ENCODE measurements at places on chromosomes 6 and 20.
A peak's percentile ranks its signal among the peaks of the same experiment; 100 is the strongest.

- DNase-seq: no peak
Observed at GRCh38 chr6:130760006-130760405, 67.2 kb upstream of the SMLR1 start.

- no peak for DNase-seq
Observed at GRCh38 chr6:142765306-142765705, 179.7 kb downstream of the HIVEP2 start.

DNA sequence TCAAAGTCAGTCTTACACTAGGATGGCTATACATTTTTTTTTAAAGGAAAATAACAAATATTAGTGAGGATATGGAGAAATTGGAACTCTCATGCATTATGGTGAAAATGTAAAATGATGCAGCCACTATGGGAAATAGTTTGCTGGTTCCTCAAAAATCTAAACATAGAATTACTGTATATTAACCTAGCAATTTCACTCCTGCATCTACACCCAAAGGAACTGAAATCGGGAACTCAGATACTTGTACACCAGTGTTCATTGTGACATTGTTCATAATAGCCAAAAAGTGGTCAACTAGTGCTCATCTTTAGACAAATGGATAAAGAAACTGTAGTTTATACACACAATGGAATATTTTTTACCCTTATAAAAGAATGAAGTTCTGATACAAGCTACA, 110.7 kb downstream of the UTRN start:
- DNase-seq: no peak

- no peak for DNase-seq
Observed at GRCh38 chr6:52482903-52483670, 62.9 kb downstream of the EFHC1 start.

- no peak for DNase-seq
Observed at GRCh38 chr20:59412875-59413284, 112.5 kb downstream of the EDN3 start.

DNA sequence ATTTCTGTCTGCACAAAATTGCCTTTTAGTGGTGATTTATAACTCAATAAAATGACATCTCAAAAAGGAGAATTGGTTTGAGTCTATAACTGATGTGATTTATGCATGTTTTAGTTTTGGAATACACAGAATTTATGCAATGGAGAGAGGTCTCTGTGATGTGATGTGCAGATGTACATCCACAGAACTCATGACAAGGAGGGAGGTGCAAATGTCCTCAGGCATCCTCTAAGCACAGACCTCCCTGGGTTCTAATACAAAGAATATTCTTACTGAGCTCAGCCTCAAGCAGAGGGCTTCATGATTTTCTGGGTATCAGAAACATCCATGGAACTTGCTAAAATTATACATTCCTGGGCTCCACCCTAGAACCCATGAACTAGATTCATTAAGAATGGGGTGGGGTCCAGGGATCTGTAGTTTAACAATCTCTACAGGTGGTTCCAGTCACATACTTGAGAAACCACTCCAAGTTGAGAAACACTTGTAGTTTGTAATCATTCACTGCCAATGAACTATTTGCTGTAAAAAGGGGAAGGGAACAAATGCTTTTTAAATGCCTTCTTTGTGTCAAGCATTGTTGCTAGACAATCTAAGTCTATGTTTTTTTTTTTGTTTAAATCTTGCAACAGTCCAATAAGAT, 60.2 kb upstream of the NEDD9 start:
- no peak for DNase-seq

DNA sequence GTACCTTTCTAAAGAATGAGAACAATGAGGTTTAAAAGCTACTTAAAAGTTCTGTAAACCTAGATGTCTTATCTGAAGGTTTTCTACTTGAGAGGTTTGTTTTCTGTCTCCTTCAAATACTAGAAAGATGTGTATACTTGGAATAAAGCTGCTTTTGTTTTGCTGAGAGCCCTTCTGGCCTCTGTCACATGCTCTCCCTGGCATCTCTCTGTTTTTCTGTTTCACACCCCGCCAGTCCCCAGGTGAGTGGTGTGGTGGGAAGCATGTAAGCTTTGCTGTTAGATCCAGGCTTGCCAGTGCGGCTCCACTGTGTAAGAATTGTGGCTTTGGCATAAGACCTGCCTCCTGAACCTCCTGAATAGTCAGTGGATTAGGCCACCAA, 56.8 kb downstream of the SNX9 start:
- DNase-seq: no peak

- no peak for DNase-seq
Observed at GRCh38 chr6:166395351-166395750, 12.6 kb upstream of the MPC1 start.

- DNase-seq: no peak
Observed at GRCh38 chr6:134331256-134331655, 13.3 kb upstream of the SGK1 start.

GRCh38 chr6:28081486-28081751, 1.1 kb downstream of the ZNF165 start:
- DNase-seq: no peak

DNA sequence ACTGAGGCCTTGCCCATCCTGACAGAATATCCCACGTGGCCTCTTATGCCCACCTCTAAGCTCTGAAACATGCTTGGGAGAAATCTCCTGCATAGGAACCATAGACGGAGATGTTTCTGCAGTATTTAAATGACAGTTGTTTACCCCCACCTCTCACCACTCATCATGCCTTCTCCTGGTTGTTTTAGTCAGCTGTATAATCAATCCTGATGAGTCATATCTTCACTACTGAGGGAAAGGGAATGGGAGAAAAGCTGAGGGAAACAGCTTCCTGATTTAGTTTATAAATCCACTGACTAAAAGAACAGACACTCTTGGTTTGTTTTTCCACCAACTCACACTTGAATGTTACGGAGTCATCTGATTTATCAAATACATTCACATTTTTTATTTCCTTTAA, 113.2 kb upstream of the TENT5A start:
- no peak for DNase-seq

DNA sequence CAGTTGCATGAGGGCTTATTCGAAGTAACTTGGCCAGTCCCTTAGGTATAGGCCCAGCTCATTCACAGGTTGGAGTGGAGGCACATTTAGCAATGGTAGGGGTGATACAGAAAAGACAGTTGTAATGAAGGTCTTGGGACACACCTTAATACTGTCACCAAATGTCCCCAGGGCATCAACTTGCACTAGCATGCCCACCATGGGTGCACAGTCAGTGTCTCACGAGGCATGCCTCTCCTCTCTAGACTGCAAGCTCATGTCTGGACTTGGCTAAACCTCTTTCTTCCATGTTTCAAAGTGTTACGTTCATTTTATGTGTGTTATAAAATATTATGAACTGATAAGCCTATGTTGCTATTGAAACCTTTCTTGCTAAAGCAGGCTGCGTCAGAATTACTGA, 124.0 kb upstream of the ECI2 start:
- DNase-seq: no peak

GRCh38 chr6:73028124-73028766, 197.1 kb downstream of the KHDC1L start:
- no peak for DNase-seq

DNA sequence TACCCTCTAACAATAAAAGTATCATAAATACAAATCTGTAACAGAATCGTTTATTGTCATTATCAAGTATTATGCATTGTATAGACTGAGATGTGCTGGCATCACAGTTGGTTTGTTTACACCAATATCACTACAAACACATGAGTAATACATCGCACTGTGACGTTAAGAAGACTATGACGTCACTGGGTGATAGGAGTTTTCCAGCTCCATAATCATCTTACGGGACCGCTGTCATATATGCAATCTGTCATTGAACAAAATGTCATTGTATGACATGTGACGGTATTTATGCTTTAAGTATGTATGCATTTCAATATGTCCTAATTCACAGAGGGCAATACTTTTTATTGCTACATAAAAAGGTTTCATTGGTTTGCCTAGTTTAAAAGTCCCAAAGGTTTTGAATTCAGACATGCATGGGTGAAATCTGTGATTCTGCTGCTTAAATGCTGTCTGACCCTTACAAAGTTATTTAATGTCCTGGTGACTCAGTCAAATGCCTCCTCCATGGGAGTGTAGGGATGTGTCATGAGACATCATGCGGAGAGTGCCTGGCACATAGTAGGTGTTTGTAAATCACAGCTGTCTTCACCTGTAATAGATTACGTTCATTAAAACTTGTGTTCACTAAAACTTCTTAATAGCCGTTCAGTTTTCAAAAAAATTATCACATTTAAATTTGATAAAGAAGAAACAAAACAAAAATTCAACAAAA, 160.7 kb upstream of the PDE10A start:
- DNase-seq: no peak

- DNase-seq: peak; percentile 71
Observed at GRCh38 chr6:170453586-170454511, 99.3 kb downstream of the PSMB1 start.

DNA sequence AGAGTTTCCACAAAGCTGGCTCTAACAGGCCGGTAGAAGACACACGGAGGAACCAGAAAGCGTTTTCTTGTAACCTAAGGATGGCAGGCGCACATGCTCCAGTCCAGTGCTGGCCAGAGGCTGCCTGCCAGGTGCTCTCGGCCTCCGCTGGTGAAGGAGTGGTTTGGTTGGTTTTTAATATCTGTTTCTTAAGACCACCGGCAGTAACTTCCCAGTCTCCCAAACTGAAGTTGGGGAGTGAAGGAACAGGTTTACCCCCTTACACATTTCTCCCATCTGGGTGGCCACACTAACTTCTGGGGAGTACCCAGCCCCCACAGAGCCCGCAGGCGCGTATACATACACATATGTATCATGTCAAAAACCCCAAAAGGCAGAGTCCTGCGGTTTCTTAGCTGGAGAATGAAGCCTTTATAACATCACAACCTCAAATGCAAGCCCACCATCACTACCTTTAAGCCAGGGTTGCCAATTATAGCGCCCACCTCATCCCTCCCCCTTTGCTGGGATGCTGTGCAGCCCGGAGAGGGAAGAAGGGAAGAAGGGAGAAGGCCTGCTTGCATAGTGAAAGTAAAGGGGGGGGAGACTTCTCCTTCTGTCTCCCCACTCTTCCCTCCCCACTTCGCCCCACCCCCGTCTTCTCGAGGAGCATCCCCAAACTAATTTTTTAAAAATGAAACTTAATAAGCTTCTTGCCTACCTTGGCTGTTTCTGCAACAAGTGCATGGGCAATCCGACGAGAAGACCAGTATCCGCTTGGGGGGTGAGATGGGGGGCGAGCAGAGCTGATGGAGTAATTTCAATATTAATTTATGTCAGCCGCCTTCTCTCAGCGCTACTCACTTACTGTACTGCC, 1.0 kb downstream of the TRERF1 start:
- no peak for DNase-seq

- DNase-seq: no peak
Observed at GRCh38 chr6:94698773-94699172, 878.6 kb upstream of the MANEA start.

DNA sequence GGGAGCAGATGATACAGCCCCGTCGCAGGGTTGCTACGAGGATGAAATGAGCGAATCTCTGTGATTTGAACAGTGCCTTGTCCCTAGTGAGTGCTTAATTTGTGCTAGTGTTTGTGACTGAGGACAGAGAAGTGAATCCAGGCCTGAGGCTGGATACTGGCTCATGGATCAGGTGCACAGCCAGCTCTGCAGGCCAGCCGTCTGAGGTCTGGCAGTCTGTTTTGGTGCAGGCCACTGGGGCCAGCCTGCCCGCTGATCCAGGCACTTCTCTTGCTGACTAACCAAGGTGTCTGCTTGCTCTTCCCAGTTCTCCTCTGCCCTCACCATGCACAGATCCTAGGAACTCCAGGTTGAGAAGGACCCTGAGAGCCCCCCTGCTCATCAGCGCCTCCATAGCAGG, 181.0 kb downstream of the LRFN2 start:
- no peak for DNase-seq

DNA sequence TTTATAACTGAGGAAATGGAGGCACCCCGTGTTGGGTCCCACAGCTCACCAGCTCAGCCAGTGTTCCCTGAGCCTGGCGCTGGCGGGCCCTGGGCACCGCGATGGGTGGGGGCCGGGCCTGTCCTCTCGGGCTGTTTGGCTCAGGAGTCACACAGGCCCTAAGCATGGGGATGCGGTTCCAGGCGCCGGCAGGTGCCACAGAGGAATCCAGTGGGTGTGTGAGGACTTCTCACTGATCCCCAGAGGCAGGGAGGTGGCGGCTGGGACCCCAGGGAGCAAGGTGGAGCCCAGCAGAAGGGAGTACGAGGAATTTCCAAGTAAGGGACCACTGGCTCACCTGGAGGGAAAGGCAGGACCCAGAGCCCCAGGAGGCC, 57.5 kb downstream of the IRF4 start:
- DNase-seq: no peak

DNA sequence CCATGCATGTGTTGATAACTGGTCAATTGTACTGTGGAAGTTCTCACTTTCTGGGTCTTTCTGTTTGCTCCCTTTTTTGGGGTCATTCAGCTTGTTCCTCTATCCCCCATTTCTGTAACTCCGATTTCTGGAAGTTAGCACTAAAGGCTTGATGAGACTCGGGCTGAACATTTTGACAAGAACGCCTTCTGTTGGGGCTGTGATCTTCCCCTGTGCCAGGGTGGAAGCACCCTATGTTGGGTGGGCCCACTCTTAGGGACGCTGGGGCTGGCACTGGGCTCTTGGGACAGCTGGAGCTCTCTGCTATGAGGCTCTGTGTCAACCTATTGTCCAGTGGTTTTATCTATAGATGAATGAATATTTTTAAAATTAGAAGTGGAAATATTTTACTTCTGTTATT, 60.1 kb upstream of the FRMD1 start:
- no peak for DNase-seq

- DNase-seq: no peak
Observed at GRCh38 chr6:158666628-158667359, 16.9 kb downstream of the SYTL3 start.

- no peak for DNase-seq
Observed at GRCh38 chr20:62452475-62453095, 23.2 kb downstream of the GATA5 start.

DNA sequence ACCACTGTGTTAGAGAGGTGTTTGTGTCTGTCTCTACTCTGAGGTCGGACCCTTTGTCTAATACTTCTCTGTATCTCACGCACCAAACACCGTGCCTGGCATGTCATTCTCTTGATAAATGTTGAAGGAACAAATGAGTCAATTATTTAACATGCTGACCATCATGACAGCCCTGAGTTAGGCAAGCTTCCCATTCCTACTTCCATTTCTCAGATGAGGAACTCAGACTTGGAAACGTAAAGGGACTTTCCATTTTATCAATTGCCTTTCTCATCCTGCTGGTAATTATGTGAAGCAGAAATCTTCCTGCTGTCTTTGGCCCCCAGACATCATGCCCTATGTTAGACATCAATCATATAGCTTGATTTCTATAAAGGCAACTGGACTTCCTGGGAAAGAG, 227.0 kb upstream of the ECI2 start:
- DNase-seq: no peak

GRCh38 chr20:31637660-31638059, at the start of gene COX4I2:
Gene COX4I2 (plus strand): TSS chr20:31637912. CDS start chr20:31639018, 1,106 bp downstream.
- no peak for DNase-seq

- no peak for DNase-seq
Observed at GRCh38 chr20:59743767-59744485, 139.6 kb downstream of the PHACTR3 start.

DNA sequence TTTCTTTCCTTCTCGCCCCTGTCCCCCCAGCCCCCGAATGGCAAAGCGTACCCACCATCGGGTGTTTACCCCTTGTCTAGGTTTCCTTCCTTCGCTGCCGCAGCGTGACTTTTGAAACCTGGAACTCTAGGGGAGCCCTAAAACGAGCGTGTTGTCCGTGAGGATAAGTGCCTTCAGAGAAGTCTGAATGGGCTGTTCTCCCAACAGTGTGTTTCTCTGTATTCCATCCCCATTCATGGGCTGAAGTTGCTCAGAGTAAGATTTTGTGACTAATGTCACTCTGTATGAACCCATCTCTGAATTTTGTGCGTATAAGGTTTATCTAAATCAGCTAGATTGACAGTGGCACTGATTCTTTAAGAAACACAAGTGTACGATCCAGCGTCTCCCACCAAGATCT, 949 bp downstream of the MACROD2 start:
- DNase-seq: no peak
